ENCODE measurements at places on chromosomes 12 and 14.

GRCh38 chr14:32343926-32344430 lies 14.9 kb downstream of the AKAP6 start:
- DNase-seq: no peak

DNA sequence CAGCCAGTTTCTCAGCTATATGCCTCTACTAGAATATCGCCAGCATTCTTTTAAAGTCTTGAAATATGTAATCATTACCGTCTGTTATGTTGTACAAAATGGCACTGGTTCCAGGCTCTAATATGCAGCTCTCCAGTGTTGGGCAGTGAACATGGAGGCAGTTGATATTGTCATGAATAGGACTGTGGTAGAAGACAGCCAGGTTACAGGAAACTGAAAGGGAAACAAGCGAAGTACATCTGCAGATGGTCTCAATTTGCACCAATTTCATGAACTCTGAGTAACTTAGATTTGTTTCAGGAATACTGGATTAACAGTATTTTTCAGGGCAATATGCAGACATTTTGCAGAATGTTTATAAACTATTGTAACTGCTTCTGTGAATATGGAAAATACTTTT lies 13.4 kb upstream of the KLHL42 start:
- no peak for DNase-seq

GRCh38 chr14:88929656-88930436 lies 105.4 kb downstream of the TTC8 start:
- no peak for DNase-seq

- no peak for DNase-seq
Observed at GRCh38 chr14:89566644-89567415, 149.8 kb upstream of the FOXN3 start.

DNA sequence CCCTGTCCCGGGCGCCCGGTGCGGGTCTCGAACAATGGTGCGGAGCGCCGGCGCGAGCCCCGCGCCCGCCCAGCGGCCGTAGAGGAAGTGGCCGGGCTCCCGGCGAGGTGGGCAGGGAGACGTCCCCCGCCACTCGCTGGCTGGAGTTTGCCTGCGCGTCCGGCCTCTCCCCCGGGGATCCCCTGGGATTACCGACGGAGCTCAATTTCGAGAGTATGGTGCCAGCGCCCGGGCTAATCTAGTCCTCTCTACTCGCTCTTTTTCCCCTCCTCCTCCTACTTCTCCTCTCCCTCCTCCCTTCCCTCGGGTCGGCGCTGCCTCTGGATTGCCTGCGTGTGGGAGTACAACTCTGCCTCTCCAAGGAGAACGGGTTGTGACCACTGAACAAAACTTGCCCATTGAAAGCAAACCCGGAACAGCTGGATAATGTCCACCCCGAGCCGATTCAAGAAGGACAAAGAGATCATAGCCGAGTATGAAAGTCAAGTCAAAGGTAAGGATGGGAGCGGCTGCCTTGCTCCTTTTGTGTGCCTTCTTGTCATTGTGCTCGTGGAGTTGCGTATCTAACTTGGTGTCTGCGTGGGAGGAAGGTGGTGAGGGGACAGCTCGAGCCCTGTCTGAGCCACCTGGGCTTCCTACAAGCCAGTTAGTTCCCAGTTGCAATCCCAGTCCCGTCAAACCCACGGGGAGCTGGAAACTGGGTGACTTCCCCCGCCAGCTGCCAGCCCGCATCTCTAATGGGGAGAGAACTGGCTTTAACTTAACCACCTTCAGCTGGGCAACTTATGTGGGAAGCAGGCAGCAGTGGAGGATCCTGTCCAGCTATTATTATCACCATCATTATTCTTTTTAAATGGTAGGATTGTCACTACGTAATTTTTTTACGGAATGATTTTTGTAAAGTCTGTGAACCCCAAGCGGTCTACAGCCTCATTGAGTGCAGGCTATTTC lies at the start of gene SRGAP1:
TSS of gene SRGAP1 (plus strand) at position 310 of the 951 bp plus-strand sequence. CDS start at position 427, 117 bp downstream.
- DNase-seq: peak; percentile 79

DNA sequence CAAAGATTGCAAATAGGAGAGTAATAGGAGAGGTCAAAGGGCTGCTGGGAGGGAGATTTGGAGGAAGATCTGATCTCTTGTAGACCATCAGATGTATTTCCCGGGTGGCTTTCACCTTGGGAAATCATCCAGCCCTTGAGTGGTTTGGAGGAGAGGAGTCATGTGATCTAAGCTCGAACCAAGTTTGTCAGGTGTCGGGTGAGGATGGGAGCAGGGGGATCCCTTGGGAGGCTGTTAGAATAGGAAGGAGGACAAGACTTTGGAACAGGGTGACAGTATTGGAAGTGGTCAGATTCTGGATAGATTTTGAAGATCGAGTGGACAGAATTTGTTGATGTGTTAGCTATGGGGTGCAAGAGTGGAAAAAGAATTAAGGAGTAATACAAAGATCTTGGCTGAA lies 46.6 kb downstream of the C12orf75 start:
- no peak for DNase-seq

GRCh38 chr12:88202500-88202899 lies 60.4 kb downstream of the TMTC3 start:
- DNase-seq: no peak

GRCh38 chr14:64649383-64649998 lies 54.7 kb upstream of the PLEKHG3 start:
- DNase-seq: no peak

DNA sequence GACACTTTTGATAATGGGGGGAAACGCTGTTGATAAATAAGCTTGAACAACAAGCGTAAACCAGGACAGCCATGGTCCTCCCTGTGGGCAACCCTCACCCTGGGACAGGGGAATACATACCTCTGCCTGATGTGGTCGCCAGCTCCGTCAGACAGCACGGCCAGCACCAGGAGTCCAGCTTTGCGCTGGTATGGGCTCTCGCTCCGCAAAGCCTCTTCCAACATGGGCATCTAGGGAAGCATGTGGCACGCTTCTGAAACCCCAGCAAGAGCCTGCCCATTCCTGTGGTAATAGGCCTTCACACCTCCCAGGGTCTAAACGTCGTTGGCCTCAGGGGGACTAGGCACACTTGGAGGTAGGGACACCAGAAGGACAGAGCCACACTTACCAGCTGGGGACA lies 2.9 kb downstream of the IPO4 start:
- DNase-seq: no peak

GRCh38 chr12:56461235-56462159 lies 6.9 kb upstream of the SPRYD4 start:
- DNase-seq: no peak

DNA sequence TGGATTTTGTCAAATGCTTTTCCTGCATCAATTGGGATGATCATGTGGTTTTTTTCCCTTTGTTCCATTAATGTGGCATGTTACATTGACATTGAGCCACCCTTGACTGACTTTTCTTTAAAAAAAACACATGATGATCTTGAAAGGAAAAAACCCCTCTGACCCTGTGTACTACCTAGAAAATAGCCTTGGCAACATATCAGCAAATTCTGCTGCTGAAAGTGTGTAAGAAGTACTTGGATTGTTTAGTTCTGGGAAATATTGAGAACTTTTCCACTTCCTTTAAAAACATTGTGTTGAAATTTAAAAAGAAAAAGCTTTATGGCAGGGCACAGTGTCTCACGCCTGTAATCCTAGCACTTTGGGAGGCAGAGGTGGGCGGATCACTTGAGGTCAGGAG lies 20.7 kb downstream of the ACACB start:
- DNase-seq: no peak
